Osteoblast (primary cell): ENCODE measurements at places on chromosomes 4 and X.

DNA sequence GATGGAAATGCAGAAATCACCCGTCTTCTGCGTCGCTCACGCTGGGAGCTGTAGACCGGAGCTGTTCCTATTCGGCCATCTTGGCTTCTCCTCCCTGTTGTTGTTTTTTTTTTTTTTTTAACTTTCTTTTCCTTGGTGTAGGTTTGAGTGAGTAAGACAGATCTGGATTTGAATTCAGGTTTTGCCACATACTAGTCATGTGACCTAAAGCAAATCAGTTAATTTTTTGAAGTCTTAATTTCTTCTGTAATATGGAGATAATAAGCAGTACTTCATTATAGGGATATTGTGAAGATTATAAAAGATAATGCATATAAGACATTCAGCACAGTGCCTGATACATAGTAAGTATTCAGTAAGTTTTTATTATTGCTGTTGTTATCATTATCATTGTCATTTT is 41.5 kb upstream of the BRS3 start:
- no peak for DNase-seq

DNA sequence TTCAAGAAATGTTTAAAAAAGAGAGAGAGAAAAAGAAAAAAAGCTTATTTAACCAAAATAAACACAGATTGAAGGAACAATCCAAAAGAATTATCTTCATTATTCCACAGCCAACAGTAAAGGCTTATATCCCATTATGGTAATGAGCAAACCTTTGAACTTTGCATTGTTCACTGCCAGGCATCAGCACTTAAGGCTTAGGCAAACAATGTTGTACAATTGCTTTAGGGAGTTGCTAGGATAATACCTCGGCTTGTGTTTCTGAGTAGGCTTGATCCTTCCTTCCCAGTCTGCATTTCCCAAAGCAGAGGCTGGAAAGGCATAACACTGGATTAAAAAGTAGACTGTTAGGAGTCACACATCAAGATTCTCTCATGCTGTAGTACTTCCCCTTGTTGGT is 352.7 kb upstream of the IGFBP7 start:
- no peak for DNase-seq

- DNase-seq, result peak; percentile 81
Observed at GRCh38 chr4:147546349-147546748, 65.5 kb downstream of the EDNRA start.

GRCh38 chr4:165308606-165309005 is 18.9 kb upstream of the MSMO1 start:
- DNase-seq, result no peak

GRCh38 chrX:53682885-53683555 is 3.5 kb downstream of the HUWE1 start:
- DNase-seq, result peak; percentile 85

DNA sequence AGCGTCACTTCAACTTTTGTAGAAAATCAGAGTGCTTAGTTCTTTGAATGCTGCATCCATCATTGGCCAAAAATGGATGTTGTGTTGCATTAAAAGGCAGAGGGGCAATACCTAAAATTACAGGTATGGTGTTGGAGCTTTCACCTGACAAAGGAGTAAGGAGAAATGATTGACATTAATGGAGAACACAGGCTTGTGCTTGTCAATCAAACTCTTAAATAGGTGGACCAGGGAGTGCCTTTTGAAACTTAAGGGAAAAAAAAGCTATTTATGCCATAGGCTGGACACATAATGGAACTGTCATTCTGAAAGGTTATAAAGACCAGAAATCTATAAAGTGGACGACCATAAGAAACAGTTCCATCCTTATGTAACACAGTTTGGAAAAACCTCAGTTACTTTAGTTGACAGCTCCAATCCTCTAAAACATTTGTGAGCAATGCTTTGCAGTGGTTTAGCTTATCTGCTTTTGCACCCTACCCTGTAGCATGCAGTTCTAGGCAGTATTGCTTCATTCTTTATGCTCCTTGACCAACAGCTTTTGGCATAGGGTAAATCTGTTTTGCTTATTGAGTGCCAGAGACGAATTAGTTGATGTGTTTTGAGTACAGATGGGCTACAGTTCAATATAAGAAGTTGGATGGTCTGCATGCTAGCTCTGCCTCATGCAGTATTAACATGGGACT is 2.4 kb downstream of the HADH start:
- DNase-seq, result peak; percentile 65

- DNase-seq, result no peak
Observed at GRCh38 chr4:184097241-184097605, 120.5 kb downstream of the ENPP6 start.

GRCh38 chrX:103629318-103630170 is 769 bp downstream of the TCEAL1 start:
- DNase-seq, result no peak

DNA sequence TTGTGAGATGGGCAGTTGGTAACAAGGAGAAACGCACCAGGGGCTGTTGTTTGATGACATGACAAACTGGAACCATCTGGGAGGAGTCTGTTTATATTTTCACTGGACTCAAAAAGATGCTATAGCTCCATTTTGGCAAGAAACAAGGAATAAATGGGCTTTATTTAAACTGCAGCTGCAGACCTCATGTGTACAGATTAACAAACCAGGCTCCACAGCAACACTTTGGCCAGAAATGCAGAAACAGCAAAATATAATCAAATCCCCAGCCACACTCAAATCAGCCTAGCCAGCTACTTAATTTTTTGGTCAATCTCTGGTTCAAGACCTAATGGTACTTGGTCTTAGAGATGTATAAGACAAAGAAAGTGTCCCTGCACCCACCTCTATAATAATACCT is 52.7 kb downstream of the ASB9 start:
- no peak for DNase-seq

DNA sequence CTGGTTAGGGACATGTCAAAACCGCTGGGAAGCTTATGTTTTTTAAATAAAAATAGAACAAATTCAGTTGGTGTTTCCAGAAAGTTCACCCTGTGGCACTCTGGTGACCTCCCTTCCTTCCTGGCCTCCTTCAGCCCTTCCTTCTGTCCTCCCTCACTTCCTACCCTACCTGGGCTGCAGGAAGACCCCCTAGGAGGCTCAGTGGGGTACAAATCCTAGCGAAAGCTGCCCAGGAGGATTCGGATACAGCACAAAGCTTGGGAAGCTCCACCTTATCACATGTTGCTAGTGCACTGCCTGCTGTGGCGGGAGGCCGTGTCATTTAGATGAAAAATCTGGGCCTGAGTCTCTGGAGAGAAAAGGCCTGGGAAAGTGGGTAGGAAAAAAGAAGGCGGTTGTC is 60.5 kb downstream of the FHDC1 start:
- DNase-seq, result no peak

DNA sequence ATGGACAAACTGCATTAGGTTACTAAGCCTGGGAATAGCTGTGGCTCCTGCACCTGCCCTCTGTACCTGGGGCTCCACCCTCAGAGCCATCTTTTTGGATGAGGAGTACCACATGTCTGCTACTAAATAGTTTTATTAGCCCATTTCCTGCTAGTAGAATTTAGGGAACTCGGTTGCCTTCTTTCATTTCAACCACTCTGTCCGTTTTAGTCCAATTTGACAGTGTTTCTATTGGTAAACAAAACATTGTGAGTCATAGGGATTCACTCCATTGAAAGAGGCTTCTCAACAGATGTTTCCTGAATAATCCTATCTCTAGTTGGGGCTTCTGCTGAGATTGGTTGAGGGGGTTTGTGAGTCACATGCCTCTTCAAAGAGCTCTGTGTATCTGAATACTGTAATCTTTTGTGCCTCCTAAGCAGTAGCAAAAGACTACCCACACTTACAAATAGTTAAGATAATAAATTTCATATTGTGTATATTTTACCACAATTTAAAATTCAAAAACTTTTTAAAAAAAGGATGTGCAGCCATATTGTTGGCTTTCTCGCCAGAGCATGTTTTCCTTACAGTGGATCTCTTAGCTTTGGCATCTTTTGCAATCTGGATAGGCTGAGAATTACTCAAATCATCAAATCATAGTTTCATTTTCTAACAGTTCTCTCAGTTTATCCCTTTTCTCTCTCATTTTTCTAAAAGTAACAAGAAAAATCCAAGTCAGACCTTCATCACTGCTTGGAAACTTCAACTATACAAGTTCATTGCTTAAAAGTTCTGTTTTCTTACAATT is 9.9 kb downstream of the FAM200B start:
- peak; percentile 74 for DNase-seq

- peak; percentile 19 for DNase-seq
Observed at GRCh38 chrX:120517936-120518335, 42.8 kb downstream of the CUL4B start.

GRCh38 chr4:130393231-130393630 is 1297.3 kb downstream of the C4orf33 start:
- DNase-seq, result no peak

- no peak for DNase-seq
Observed at GRCh38 chr4:89137695-89138094, 26.4 kb downstream of the TIGD2 start.

DNA sequence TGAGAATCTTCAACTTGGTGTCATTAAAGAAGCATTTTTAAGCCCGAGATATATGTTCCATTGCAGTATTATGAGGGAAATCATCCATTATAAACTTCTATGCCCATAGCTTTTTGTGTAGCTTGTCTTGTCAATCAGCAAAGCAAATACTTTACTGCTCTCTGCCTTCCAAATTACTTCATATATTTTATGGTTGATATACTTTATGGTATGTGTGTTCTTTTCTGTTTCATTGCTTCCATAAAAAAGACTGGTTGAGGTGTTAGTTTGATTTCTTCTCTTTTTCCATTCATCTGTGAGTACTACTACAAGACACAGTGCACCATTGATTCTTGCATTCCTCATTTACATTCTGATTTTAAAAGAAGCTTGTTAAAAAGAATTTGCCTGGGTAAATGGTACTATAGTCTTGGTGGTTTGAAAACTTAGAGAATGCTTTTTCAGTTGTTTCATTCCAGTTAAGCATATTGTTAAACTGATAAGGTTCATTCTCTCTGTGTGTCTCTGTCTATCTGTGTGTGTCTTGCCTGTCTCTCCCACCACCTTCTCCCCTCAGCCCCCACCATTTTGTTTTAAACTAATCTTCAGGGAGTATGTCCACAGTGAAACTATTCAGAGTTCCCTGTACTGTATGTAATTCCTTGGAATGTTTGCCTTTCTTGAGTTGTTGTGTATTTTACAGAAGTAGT is 27.1 kb downstream of the STAG2 start:
- no peak for DNase-seq

DNA sequence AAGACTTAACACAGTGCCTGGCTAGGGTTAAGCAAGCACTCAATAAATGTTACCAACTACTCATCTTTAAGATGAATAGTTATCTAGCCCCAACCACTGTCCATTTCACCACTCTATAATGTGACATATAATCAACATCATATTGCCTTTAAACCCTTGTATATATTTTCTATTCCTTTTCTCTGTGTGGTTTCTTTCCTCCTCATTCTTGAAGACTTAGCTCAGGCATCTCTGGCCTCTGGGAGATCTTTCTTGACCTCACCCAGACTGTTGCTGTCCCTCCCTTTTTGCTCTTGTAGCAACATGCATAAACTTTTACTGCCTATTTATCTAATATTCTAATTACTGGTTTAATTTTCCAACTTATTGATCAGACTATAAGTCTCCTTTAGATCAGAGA is 249.9 kb upstream of the MAB21L2 start:
- DNase-seq, result no peak

- DNase-seq, result no peak
Observed at GRCh38 chr4:39889226-39889625, 88.5 kb downstream of the PDS5A start.

- DNase-seq, result no peak
Observed at GRCh38 chr4:48596336-48596735, 106.3 kb downstream of the ZAR1 start.

- DNase-seq, result no peak
Observed at GRCh38 chr4:19455196-19455595, 796.5 kb upstream of the SLIT2 start.

DNA sequence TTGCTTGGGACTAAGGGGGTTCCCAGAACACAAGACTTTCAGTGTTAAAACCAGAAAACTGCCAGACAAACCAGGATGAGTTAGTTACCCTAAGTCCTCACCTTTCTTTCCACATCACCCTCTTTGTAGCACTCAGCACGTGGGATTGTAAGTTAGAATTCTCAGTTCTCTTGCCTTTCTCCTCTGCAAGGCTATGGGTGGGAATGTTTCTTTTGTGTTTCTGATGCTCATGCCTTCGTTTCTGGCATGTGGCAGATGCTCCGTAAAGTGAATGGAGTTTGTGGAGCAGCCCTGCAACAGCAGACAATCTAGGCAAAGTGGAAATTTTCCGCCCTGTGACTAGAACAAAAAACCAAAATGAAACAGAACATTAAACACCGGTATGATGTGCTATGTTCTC is 64.7 kb upstream of the SPP1 start:
- no peak for DNase-seq

DNA sequence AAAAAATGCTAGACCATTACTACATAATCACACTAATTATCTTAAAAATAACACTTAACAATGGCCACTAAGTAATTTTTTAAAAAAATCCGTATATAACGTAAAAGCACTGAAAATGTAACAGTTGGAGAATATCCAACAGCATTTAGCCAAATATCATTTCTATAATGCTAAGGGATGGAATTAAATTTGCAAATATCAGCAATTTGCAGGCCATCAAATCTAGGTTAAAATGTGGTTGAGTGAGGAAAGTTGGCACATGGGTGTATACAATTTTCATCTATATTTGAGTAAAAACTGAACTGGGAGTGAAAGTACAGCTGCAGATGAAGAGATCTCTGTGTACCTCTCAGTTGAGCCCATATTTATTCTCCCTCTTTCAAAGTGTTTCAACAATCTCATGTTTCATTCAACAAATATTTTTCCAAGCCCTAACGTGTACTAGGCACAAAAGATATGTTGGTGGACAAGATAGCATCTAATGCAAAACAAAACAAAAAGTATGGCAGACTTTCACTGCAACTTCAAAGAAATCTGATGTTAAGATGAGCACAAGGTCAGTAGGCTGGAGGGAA is 63.0 kb downstream of the MBNL3 start:
- no peak for DNase-seq

DNA sequence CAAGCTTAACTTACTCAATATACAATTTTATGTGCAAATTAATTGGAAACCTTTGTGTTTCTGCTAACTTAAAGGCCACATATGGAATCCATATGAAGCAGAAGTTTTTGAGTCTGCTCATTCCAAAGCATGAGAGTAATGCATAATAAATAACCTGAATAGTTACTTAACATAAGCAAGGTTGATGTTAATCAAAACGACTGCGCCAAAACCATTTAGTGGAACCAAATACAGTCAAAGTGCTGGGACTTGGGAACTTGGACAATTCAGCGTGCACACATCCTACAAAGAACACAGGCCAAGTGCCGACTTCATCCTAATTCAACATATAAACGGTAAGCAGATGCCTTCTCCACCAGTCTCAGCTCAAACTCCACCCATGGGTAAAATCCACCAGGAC is 17.0 kb downstream of the TSPAN5 start:
- DNase-seq, result no peak

DNA sequence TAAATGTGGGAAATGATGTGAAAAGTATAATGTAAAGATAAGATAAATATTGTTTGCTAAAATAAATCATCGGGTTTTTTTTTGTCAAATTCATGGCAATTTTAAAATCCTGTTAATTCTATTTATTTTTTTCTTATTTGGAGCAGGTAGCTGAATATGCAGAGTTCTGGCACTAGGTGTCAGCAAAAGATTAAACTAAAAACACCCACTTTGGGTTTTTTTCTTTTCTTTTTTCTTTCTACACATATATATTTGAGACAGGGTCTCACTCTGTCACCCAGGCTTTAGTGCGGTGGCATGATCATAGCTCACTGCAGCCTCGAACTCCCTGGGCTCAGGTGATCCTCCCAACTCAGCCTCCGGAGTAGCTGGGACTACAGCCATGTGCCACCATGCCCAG is 6.9 kb upstream of the RAP2C start:
- no peak for DNase-seq

- DNase-seq, result no peak
Observed at GRCh38 chr4:165678236-165678935, 194.7 kb upstream of the TLL1 start.
